ENCODE measurements at places on chromosomes 2 and 18.

GRCh38 chr2:222944552-222944951 is 83.7 kb downstream of the ACSL3 start:
- DNase-seq: no peak

DNA sequence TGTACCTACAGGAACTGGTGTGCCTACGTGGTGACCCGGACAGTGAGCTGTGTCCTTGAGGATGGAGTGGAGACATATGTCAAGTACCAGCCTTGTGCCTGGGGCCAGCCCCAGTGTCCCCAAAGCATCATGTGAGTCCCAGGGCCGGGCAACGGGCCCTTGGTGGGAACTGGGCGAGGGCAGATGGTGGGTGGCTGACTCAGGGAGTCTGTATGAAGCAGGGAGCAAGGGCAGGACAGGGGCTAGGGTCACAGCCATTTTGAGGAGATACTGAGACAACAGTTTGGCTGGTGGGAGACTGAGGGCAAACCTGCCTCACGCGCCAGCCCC is 1.7 kb downstream of the EMILIN1 start:
- no peak for DNase-seq

GRCh38 chr2:215447673-215448081 is 11.8 kb upstream of the FN1 start:
- no peak for DNase-seq

- DNase-seq: no peak
Measured at GRCh38 chr18:27372386-27372785, 187.3 kb upstream of the CHST9 start.

GRCh38 chr2:187422282-187422681 is 25.8 kb downstream of the CALCRL start:
- no peak for DNase-seq

DNA sequence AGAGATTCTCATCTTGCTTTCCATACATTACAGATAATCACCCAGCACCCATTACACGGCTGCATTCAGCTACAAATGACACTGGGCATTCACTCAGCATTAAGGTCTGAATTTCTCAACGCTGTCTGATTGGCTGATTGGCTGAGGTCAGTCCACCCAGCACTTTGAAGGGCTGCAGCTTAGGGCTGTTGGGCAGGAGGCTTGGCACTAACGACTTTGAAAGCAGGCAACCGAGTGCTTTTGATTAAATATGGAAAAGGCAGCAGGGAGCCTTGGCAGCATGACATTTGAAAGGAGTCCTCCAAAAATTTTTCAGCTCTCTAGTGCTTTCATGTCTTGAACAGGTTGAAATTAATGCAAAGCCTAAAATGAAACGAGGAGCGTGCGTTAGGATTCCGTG is 253.0 kb downstream of the DCDC2C start:
- DNase-seq: no peak

DNA sequence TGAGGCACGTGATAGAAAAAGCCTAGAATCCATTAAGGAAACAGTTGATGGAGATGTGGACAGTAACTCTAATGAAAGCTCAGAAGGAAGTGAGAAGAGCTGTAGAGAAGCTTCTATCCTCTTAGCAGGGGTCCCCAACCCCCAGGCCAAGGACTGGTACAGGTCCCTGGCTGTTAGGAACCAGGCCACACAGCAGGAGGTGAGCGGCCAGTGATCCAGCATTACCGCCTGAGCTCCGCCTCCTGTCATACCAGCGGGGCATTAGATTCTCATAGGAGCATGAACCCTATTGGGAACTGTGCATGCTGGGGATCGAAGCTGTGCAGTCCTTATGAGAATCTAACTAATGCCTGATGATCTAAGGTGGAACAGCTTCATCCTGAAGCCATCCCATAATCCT is 8.7 kb upstream of the IMP4 start:
- no peak for DNase-seq

DNA sequence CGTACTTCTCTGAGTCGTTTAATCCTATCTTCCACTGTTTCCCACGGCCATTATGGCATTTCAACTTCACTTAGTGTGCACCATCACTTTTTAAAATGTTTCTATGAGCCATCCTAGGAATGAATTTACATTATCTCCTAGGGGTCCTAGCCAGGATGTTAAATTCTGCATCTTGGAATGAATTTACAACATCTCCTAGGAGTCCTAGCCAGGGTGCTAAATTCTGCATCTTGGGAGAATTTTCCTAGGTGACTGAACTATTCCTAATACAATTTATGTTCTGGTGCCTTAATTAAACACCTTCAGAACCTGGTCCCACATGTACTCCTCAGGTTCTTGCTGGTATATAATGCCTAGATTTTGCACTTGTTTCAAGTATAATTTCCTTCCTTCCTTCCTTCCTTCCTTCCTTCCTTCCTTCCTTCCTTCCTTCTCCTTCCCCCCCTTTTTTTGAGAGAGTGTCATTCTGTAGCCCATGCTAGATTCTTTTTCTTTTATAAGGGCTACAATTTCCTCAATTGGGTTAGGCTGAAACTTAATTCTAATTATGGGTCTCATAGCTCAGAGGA is 72.1 kb downstream of the TBR1 start:
- DNase-seq: no peak

DNA sequence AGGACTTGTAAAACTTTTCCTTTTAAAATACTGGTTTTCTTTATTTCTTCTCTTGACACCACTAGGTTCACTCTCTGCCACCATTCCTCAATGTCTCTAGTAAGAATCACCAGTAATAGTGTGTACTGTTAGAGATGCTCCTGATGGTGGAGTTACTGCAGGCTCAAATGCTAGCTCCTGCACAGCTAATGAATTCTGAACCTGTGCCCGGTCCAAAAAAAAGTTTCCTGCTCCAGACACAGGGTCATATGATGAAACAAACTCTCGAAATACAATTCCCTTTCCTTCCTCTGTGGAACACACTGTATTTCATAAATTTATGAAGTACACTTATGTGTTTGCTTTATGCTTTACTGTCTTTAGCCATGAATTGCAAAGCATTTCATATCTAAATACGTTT is 19.2 kb downstream of the PMS1 start:
- no peak for DNase-seq

GRCh38 chr2:128310094-128310716 is 8.5 kb downstream of the HS6ST1 start:
- no peak for DNase-seq

DNA sequence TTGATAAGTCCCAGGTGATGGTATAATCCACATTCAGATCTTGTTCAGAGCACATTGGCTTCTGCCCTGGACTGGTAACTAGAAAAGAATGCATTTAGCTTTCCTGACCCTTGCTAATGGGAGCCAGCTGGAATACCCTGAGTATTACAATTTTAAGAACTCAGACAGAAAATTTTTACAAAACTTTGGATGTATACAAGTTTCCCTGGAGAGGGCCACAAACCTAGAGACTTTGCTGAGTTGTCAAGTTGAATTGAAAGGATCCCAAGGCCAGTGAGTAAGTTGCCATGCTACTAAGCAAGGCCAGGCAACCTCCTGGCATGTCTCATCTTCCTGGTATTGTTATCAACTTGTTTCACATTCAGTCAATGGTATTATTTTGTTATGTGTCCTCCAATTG is 20.0 kb upstream of the NABP1 start:
- no peak for DNase-seq

- no peak for DNase-seq
Measured at GRCh38 chr18:2572892-2573291, 1.5 kb downstream of the NDC80 start.

DNA sequence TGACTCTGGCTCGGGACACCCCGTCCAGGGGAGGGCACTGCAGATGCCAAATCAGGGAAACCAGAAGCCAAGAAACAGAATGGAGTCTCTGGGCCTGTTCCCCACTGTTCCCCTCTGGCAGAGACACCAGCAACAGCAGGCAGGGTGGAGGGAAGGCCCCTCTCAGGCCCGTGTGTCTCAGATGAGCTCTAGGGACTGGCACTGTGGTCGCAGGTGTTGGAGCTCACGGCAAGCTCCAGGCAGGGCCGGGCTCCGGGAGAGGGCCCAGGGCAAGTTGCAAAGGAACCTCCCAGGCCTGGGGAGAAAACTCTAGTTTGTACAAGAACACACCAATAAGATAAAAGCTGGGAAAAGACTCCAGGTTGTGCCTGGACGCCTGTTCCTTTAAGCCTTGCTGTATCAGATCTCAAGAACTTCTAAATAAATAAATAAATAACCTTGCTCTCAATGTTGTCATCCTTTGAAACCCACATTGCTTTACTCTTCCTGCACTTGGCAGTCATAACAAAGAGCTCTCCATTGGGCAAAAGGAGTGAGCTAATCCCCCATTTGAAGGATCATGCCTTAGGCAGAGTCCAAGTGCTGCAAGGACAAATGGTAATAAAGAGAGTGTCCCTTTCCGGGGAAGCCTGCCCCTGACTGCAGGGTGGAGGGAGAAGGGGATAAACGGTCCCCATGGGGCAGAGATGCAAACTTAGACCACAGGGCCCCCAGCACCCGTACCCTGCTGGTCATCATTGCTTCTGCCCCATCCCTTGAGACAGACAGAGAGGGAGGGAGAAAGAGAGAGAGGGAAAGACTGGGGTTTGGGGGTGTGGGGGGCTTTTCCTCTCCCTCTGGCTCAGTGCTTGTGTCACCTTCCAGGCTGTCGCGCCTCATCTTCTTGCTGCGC is 33.3 kb downstream of the CNGA3 start:
- no peak for DNase-seq

DNA sequence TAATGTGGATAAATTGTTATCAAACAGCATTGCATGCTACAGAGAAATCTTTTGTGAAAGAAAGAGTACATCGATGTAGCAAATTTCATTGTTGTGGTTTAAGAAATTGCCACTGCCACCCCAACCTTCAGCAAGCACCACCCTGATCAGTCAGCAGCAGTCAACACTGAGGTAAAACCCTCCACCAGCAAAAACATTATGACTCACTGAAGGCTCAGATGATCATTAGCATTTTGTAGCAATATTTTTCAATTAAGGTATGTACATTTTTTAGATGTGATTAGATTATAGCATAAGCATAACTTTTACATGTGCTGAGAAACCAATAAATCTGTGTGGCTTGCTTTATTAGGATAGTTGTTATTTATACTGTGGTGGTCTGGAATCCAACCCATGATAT is 75.5 kb downstream of the ZNF385B start:
- DNase-seq: no peak

DNA sequence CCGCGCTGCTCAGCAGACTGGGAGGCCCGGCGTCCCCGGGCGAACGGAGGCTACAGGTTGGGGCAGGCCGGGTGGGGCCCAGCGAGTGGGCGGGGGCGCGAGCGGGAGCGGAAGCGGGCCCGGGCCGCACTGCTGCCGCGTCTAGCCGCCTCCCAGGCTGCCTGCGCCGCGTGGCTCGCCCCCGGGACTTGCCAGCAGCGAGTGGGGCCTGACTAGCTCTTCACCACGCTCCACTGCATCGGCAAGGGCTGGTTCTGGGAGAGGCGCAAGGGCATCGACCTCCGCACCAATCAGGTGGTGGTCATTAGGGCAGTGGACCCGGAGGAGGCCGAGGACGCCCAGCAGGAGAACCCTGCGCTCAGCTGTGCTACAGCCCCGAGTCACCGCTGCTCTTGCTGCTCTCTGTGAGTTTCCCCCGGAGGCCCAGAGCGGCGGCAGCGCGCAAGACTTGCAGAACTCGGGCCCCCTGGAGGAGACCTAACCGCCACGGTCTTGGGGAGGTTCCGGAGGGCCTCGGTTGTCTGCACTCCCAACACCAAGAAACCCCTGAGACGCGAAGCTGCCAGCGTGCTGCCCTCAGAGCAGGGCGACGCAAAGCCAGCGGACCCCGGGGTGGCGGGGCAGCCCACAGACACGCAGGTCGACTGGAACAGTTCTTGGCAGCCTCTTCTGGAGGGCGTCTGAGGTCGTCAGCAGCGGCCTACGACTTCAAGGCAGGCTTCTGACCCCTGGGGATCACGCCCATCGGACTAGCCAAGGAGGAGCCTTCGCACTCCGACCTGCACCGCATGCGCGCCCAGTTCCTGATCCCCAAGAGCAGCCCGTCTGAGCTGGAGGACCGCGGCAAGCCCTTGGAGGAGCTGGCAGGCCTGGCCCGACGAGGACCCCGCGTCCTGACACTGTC is 27.2 kb upstream of the PTPN2 start:
- no peak for DNase-seq

GRCh38 chr18:31998880-31999412 is 19.7 kb upstream of the RNF125 start:
- DNase-seq: no peak

- DNase-seq: no peak
Measured at GRCh38 chr2:99857867-99858444, 284.4 kb downstream of the AFF3 start.
